Inflammatory macrophage treated with lipopolysaccharide for 4 hours (primary cell): ENCODE measurements at places on chromosomes 3 and 15.

DNA sequence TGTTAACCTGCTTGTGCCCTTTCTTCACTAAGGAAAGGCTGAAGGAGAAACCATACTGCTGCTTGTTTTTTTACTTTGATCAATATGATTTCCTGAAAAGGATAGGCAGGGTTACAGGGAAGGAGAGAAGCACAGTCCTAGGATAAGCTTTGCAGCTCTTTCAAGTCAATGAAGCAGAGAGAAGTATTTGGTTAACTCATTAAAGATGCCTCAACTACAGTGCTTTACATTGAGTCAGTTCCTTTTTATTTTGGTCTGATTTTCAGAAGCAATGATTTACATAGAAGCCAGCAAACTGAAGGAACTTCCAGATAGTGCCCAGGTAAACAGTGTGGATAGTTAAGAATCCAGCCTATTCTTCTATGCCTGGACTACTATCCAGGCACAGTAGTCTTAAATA, 64.8 kb downstream of the ARIH1 start:
- DNase-seq: no peak

DNA sequence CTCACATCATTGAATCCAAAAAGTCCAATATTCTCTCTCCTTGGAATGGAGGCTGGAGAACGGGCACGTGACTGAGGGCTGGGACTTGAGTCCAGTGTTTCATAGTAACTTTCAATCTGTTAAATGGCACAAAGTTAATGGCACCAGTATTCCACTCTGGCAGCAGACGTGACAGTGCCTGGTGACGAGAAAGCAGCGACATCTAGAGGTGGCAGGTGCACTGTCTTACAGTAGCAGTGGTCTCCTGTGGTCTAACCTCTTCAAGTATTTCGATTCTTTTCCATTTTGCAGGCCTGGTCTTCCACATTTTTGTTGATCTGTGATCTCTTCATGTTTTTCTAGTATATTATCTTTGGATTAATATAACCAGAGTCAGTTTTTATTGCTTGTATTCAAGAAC, 107.1 kb downstream of the OXSM start:
- no peak for DNase-seq

- no peak for DNase-seq
These were observed 202.9 kb downstream of the TBL1XR1 start for GRCh38 chr3:176994393-176994792.

DNA sequence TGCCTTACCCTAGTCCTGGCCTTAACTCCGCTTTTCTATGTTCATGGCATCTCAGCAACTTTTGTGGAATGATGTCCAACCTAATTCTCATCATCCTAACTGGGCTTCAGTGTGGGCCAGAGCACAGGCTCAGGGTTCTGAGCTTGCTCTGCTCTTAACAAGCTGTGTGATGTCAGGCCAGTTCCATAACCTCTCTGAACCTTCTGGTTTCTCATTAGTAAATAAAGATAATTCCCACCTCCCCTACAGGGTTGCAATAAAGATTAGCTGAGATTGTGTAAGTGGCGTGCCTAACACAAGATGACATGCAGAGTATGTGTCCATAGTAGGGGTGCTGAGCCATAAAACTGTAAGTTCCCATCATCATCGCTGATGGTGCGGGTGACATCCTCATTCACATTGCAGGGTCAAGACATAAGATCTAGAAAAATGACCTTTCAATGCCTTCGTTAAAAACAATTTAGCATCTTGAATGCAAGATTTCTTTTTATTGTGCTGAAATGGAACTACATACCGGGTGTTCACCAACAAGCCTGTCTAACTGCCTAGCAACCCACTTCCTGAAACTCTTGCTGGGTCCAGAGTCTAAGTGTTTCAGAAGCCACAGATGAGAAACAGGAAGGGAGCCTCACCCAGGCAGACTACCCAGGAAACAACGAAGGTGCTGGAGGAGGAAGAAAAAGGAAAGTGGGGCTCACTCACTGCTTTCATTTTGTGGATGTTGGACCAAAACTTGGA, 36.2 kb downstream of the CDCP1 start:
- peak; percentile 78 for DNase-seq

DNA sequence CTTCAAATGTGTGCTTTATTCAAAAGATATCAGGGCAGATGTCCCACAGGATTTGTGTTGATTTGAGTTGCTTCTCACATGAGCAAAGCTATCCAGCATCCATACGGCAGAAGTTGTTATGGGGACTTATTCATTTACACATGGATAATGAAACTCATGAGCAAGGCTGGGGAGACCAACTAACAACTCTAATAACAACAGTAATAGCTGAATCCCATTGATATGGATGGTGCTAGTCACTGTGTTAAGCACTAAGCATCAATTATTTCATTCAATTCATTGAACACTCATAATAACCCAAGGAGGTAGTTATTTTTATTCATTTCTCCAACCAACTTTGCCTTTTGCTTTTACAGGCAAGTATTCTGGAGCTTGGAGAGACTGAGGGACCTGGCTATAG, 1094.2 kb upstream of the CFAP20DC start:
- DNase-seq: no peak
